ENCODE measurements at places on chromosomes 5 and 9. TPM values are rescaled to one million over a fixed set of nuclear protein-coding genes. Genes with fewer than 3 reads are reported as not detected.

Gene ENTPD2
- not detected for total RNA-seq

Gene PCDH1
- not detected for total RNA-seq

Gene C9orf153
- total RNA-seq = not detected

Gene GPR151
- total RNA-seq = not detected

Gene UGCG
- 105 TPM for total RNA-seq

Gene CSF1R
- 0.18 TPM for total RNA-seq

Gene EIF4E1B
- not detected for total RNA-seq

Gene EPB41L4A
- not detected for total RNA-seq

Gene MELK
- total RNA-seq = 33.4 TPM
